HFFc6 (cell line): ENCODE measurements at places on chromosomes 5 and 9. TPM values are rescaled to one million over a fixed set of nuclear protein-coding genes. Genes with fewer than 3 reads are reported as not detected.
A peak's percentile ranks its signal among the peaks of the same experiment; 100 is the strongest.

GRCh38 chr5:163938595-163938994, 433.2 kb downstream of the MAT2B start:
- no peak overlapping the region for H3K27ac ChIP-seq
- H3K27me3 ChIP-seq, result peaks cover 1% of the 10 kb centered on the region
- no peak for DNase-seq
- H3K4me3 ChIP-seq, result no peak overlapping the region
- peaks cover 7% of the 10 kb centered on the region; the same call in 1 of the 2 replicates for H3K4me1 ChIP-seq

GRCh38 chr9:125889112-125889475, 141.9 kb downstream of the PBX3 start:
- no peaks in the 10 kb centered on the region for H3K36me3 ChIP-seq
- H3K4me3 ChIP-seq, result peak overlapping the region; percentile 87
- peak overlapping the region; percentile 72 for H3K27ac ChIP-seq
- peaks cover 78% of the 10 kb centered on the region for H3K4me1 ChIP-seq
- H3K27me3 ChIP-seq, result no peaks in the 10 kb centered on the region; the same call in 1 of the 2 replicates

DNA sequence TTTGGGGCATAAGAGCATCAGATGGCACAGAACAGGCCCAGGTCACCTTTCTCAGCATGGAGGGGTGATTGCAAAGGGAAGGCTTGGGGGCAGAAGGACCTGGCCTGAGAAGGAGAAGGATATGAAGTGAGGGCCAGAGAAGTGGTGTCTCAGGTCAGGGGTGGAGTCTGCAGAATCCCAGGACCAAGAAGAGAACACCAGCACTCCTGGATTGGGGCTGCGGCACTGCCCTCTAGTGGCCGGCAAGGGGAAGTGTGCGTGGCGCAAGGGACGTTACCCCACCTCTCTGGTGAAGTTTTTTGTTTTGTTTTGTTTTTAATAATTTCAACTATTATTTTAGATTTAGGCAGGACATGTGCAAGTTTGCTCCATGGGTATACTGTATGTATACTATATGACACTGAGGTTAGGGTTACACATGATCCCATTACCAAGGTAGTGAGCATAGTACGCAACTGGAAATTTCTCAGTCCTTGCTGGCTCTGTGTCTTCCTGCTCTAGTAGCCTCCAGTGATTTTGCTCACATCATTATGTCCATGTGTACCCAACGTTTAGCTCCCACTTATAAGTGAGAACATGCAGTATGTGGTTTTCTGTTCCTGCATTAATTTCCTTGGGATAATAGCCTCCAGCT, 1548.6 kb downstream of the EFNA5 start:
- no peaks in the 10 kb centered on the region for H3K4me1 ChIP-seq
- H3K27ac ChIP-seq, result no peak overlapping the region
- peaks cover 2% of the 10 kb centered on the region for H3K27me3 ChIP-seq
- peaks cover 9% of the 10 kb centered on the region for H3K36me3 ChIP-seq
- DNase-seq, result no peak

GRCh38 chr5:144504929-144505577, 334.4 kb downstream of the KCTD16 start:
- DNase-seq, result no peak
- H3K27ac ChIP-seq, result no peak overlapping the region
- peaks cover 43% of the 10 kb centered on the region for H3K4me1 ChIP-seq
- H3K4me3 ChIP-seq, result no peak overlapping the region
- H3K36me3 ChIP-seq, result peaks cover 6% of the 10 kb centered on the region; the same call in 1 of the 2 replicates

DNA sequence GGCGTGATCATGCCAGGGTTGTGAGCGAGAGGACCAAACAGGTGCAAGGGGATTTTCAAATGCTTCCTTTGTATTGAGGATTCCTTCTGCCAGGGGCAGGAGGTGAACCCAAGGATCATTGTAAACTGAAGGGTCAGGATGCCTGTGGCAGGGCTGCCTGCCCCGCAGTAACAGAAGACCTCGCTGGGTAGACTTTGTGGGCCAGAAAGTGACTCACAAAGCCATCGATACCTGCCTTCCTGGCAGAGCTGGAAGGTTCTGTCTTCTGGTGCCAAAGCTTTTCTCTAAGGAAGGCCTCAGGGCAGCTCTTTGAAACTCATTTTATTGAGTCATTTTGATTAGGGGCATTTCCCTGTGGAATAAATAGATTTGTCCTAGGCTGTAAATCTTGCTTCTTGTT, 223.4 kb downstream of the ICE1 start:
- H3K36me3 ChIP-seq, result no peaks in the 10 kb centered on the region
- DNase-seq, result no peak

The SLC6A7 gene
- total RNA-seq, result not detected in 3 replicates

The LHX3 gene
- not detected in 3 replicates for total RNA-seq

- H3K4me1 ChIP-seq, result peaks cover 26% of the 10 kb centered on the region
- no peak overlapping the region for H3K27ac ChIP-seq
- no peak for DNase-seq
- H3K36me3 ChIP-seq, result peaks cover 39% of the 10 kb centered on the region
- no peak overlapping the region for H3K4me3 ChIP-seq
- H3K27me3 ChIP-seq, result no peaks in the 10 kb centered on the region; the same call in 1 of the 2 replicates
Observed at GRCh38 chr5:9278921-9279603, 266.8 kb downstream of the SEMA5A start.

DNA sequence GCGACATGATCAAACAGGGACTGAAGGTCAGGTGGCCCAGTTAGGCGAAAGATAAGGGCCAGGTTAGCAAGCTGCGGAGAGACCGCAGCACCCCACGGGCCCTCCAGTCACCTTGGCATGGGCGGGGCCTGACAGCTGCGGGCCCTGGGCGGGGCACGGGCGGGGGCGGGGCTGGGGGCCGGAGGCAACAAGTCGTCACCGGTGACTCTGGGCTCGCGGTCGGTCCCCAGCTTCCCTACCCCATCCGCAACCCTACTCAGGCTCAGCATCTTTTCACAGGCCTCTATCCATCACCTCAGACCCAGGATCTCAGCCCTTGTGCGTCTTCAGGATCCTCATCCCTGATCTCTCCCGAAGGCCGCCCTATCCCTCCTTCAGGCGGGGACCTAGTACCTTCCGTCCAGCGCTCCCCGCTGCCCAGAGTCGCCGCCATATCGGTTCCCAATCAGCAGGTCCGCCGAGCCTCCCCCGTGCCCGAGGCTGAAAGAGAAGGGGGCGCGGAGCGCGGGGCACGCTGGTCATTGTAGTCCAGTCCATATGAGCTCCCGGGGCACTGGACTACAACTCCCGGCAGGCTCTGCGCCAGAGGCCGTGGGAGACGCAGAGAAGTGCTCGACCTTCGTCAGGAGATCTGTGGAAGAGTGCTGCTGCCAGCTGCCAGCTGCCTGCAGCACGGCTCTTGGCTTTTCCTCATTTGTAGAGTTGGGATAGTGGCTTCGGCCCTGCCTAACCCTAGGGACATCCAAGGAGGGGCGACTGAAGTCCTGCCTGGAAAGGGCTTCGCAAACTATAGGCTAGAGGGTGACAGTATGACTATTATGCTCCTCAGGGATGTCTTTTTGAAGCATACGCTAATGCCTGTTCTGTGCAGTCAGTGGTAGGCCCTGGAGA, at the start of gene DNAJC18:
DNAJC18 (minus strand) TSS at position 513 of the 891 bp plus-strand sequence; CDS start at position 433, 80 bp downstream.
- no peaks in the 10 kb centered on the region for H3K36me3 ChIP-seq
- peak within 1 kb of the TSS; percentile 97 for H3K4me3 ChIP-seq
- peak within 1 kb of the TSS; percentile 97 for H3K27ac ChIP-seq
- no peaks in the 10 kb centered on the region; the same call in 1 of the 2 replicates for H3K27me3 ChIP-seq
- peak; percentile 81 for DNase-seq

The TMEM252 gene
- not detected in 2 replicates for total RNA-seq

- peak overlapping the region; percentile 93 for H3K4me3 ChIP-seq
- peaks cover 16% of the 10 kb centered on the region for H3K4me1 ChIP-seq
- peak overlapping the region; percentile 62; the same call in 1 of the 2 replicates for H3K27ac ChIP-seq
- no peak for DNase-seq
Observed at GRCh38 chr5:134523543-134524271, 1.8 kb upstream of the JADE2 start.

DNA sequence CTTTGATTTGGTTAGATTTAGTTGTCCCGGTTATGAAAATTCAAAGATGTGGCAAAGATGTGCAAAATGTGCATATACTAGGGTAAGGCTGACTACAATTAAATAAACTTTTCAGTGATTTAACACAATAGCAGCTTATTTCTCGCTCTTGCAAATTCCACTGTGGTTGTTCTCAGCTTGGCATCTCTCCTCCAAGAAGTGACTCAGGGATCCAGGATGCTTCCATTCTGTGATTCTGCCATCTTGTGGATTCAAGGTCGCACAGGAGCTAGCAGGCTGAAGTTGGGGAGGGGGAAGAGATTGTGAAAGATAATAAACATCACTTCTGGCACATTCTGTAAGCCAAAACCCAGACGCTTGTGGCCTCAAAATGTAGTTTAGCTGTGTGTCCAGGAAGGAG, 60.1 kb upstream of the TGFBR1 start:
- H3K4me1 ChIP-seq, result peaks cover 31% of the 10 kb centered on the region
- H3K4me3 ChIP-seq, result no peak overlapping the region
- peaks cover 27% of the 10 kb centered on the region for H3K36me3 ChIP-seq
- peak; percentile 26 for DNase-seq
- peaks cover 2% of the 10 kb centered on the region; the same call in 1 of the 2 replicates for H3K27me3 ChIP-seq

DNA sequence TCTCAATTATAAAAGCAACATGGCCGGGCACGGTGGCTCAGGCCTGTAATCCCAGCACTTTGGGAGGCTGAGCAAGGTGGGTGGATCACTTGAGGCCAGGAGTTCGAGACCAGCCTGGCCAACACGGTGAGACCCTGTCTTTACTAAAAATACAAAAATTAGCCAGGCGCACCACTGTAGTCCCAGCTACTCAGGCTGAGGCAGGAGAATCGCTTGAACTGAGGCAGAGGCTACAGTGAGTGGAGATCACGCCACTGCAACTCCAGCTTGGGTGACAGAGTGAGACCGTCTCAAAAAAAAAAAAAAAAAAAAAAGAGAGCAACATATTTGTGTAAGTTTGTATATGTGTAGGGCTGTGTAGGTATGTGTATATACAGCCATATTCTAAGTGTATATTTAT, 7.5 kb downstream of the RPS6 start:
- H3K27me3 ChIP-seq, result no peaks in the 10 kb centered on the region; the same call in none of the 2 replicates
- peaks cover 39% of the 10 kb centered on the region for H3K36me3 ChIP-seq
- H3K4me3 ChIP-seq, result no peak overlapping the region

The ARHGEF28 gene
- total RNA-seq, result 8.3 to 13.6 TPM (median 8.8 TPM) in 3 replicates

- H3K4me1 ChIP-seq, result peaks cover 56% of the 10 kb centered on the region
- H3K4me3 ChIP-seq, result peak overlapping the region; percentile 89
- H3K27ac ChIP-seq, result peak overlapping the region; percentile 87
- peak; percentile 30 for DNase-seq
Observed at GRCh38 chr9:33818167-33818846, 1.3 kb downstream of the UBE2R2 start.

GRCh38 chr9:134442486-134443173, 116.4 kb downstream of the RXRA start:
- H3K4me3 ChIP-seq, result no peak overlapping the region
- H3K36me3 ChIP-seq, result no peaks in the 10 kb centered on the region
- peaks cover 22% of the 10 kb centered on the region for H3K27me3 ChIP-seq
- peak; percentile 55 for DNase-seq

The ALDH1B1 gene
- 37.3 to 43.9 TPM (median 42.1 TPM) in 3 replicates for total RNA-seq

DNA sequence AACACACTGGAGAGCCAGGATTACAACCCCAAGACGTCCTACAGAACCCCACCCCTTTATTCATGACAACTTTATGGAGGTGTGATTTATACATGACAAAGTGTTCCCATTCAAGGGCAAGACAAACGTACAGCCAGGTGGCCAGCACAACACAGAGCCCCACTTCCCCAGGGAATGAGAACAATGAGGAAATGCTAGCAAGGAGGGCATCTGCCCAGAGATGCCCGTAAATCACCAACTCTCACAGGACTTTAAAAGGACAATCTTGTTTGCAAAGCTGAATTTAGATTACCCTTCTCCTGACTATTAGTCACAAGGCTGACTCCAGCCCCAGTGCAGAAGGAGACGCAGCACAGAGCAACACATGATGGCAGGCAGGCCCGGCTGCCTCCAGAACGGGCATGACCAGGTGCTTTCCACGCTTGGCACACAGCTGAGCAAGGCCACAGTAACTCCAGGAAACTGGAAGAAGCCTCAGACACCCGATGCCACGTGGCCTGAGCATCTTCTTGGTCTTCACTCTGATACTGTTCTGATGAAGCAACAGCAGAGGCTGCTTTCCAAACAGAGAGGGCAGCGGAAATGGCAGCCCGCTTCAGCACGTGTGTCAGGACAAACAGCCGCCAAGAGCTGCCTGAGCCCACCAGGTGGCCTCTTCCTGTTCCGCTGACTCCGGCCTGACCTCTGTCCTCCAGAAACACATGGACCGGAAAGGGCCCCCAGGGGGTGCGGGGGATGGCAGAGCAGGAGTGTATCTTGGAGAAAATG, 51.4 kb downstream of the ROR2 start:
- H3K4me1 ChIP-seq, result no peaks in the 10 kb centered on the region; the same call in 1 of the 2 replicates
- no peak overlapping the region for H3K27ac ChIP-seq
- DNase-seq, result no peak

- no peak overlapping the region for H3K4me3 ChIP-seq
- H3K27me3 ChIP-seq, result peaks cover 2% of the 10 kb centered on the region
- DNase-seq, result no peak
- no peak overlapping the region for H3K27ac ChIP-seq
- H3K36me3 ChIP-seq, result no peaks in the 10 kb centered on the region
- no peaks in the 10 kb centered on the region for H3K4me1 ChIP-seq
Observed at GRCh38 chr5:90981177-90981576, 401.9 kb downstream of the ARRDC3 start.

DNA sequence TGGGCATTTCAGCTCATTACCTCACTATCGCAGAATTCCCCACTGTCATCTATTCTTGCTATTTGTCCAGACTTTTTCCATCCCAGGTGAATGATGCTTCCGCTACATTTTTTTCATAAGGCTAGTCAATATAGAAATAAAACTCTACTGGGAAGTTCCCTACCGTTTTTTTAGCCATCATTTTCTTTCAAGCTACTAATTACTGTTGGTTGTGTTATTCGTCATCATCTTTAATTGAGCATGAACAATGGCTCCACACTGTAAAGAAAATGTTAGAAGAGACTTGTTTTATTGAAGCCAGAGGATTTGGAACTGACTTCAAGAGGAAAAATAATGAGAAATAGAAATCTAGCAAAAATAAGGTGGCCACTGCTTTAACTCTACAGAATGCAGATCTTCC, 265.0 kb downstream of the ZNF608 start:
- no peaks in the 10 kb centered on the region for H3K4me1 ChIP-seq
- no peaks in the 10 kb centered on the region for H3K36me3 ChIP-seq
- no peak overlapping the region for H3K4me3 ChIP-seq
- no peak overlapping the region for H3K27ac ChIP-seq
- no peak for DNase-seq

GRCh38 chr9:136361047-136361753, 2.3 kb downstream of the DNLZ start:
- no peaks in the 10 kb centered on the region for H3K36me3 ChIP-seq
- H3K27ac ChIP-seq, result peak overlapping the region; percentile 85
- H3K27me3 ChIP-seq, result peaks cover 24% of the 10 kb centered on the region
- peaks cover 23% of the 10 kb centered on the region for H3K4me1 ChIP-seq

The LCN12 gene
- total RNA-seq, result 0.41 TPM in 1 of 3 replicates, not detected in the others

GRCh38 chr9:120659676-120660075, 54.6 kb downstream of the MEGF9 start:
- no peak overlapping the region for H3K27ac ChIP-seq
- H3K27me3 ChIP-seq, result no peaks in the 10 kb centered on the region
- H3K4me1 ChIP-seq, result peaks cover 7% of the 10 kb centered on the region; the same call in 1 of the 2 replicates
- H3K4me3 ChIP-seq, result no peak overlapping the region
- DNase-seq, result no peak
- no peaks in the 10 kb centered on the region for H3K36me3 ChIP-seq

The CAMK4 gene
- total RNA-seq, result 4.1 to 5.9 TPM (median 4.2 TPM) in 3 replicates

GRCh38 chr5:38845526-38846378, at the start of gene OSMR:
Gene OSMR (plus strand): TSS chr5:38846012. CDS start chr5:38869045, 23,033 bp downstream.
- H3K27me3 ChIP-seq, result no peaks in the 10 kb centered on the region; the same call in 1 of the 2 replicates
- H3K27ac ChIP-seq, result peak within 1 kb of the TSS; percentile 98
- peak within 1 kb of the TSS; percentile 93 for H3K4me3 ChIP-seq
- peaks cover 50% of the 10 kb centered on the region for H3K4me1 ChIP-seq

The FBLL1 gene
- not detected in 3 replicates for total RNA-seq

GRCh38 chr9:3181049-3181953, 337.4 kb upstream of the PUM3 start:
- H3K27me3 ChIP-seq, result peaks cover 24% of the 10 kb centered on the region
- no peak for DNase-seq
- peaks cover 11% of the 10 kb centered on the region for H3K4me1 ChIP-seq
- H3K4me3 ChIP-seq, result no peak overlapping the region
- H3K36me3 ChIP-seq, result no peaks in the 10 kb centered on the region
